Activated T-cell treated with anti-CD3 and anti-CD28 coated beads, Interleukin-2, amount 50 U/mL, for 1 hour (primary cell): ENCODE measurements at places on chromosomes 1 and 21.

DNA sequence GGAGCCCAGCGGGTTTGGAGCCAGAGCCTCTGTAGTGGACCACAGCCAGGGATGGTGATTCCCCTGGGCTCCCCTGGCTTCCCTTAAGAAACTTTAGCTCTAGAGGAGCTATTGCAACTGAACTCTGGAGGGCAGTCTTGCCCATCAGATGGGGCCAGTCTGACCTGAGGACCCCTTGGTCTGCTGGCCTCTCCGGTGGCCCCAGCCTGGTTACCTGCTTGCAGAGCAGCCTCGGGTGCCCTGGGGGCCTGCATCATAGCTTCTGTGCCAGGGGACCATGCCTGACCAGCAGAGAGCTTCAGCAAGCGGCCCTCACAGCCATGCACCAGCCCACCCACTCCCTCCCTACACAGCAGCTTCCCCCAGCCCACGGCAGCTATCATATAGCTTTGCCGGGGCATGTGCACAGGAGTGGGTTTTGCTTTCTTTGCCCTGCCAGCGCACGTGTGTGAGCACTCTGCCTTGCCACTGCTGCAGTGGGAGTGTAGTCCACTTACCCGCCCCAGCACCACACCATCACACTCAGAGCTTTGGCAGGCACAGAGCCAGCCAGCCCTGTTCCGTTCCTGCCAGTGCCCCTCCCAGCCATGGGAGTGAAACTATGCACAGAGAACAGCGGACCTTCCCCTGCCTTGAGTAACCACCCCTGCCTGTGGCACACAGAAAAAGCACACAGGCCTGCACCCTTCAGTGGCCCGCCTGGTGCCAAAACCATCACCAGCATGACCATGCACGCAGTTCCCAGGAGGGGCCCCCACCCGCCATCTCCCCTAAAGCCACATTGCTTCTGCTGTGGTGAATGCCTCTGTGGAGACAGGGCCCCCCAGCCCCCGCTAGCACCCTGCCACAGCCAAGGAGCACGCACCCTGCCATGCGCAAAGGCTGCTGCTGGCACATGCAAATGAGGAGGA is 442.9 kb upstream of the NEGR1 start:
- DNase-seq, result no peak

GRCh38 chr1:183144752-183145151 is 41.3 kb upstream of the LAMC2 start:
- DNase-seq, result no peak

GRCh38 chr1:80036690-80037432 is 1030.3 kb upstream of the ADGRL4 start:
- DNase-seq, result no peak

- no peak for DNase-seq
Observed at GRCh38 chr1:22528451-22528850, 34.8 kb upstream of the EPHA8 start.

- no peak for DNase-seq
Observed at GRCh38 chr1:198761859-198762616, 123.2 kb downstream of the PTPRC start.

- no peak for DNase-seq
Observed at GRCh38 chr1:93798291-93798690, 80.7 kb downstream of the DNTTIP2 start.

DNA sequence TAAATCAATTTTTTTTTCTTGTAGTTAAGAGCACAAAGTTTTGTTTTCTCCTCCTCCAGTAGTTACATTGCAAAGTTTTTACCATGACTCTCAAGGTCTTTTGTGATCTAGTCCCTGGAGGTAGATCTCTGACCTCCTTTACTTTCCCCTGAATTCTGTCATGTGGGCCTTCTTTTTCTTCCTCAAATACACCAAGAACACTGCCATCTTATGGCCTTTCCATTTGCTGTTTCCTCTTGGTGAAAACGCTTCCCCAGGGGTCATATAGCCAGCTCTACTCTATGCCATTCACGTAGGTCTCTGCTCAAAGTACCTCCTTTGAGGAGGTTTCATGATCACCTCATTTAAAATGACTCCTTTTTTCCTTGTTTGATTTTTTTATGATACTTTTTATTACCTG is 2.7 kb downstream of the DDX20 start:
- DNase-seq, result no peak

DNA sequence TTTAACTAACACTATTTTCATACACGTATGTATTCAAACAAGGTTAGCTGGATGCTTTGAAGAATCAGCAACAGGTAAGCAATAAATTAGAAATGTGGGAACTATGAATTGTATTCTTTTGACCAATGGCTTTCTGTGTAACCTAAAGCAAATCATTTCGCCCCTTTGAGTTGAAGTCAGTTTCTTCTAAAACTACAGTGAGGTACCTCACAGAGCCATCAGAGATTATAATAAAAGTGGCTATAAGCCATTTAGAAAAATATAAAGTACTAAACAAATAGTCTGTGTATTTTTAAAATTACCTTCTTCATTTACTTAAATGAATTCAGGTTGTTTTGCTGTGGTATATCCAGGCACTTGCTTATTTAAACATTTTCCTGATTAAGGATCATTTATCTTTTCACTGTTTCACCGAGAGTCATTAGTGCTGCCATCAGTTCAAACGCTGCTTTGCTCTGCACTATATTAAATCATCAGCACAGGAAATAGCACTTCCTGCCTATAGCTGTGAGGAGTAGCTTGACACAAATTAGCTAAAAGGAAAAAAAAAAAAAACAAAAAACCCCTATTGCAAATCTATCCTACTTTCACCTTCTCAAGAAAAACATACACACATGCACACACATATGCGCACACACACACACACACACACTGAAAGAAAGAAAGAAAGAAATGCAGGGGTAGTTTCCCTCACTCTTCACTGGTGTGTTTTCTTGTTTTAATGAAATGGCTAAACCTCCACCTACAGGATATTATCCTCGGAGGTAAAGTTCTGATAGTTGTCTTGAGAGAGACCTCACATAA is 39.8 kb upstream of the C1orf105 start:
- no peak for DNase-seq

DNA sequence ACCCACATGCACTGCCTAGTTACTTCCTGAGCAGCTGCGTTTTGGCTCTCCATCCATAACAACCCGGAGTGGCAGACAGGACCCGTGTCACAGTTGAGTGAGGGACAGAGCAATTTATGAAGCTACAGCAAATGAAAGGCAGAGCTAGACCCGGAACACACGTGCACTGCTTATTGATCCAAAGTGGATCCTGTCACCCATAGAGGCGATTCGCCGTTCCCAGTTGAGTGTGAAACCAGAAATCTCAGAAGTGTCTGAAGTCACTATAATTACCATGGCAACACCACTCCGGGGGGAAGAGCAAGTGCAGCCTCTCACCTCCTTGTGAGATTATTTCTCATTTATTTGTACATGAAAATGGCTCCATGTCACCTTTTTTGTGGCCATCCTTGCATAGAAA is 365.2 kb downstream of the DSCAM start:
- DNase-seq, result no peak

- DNase-seq, result no peak
Observed at GRCh38 chr1:24364975-24365678, 46.0 kb downstream of the GRHL3 start.

DNA sequence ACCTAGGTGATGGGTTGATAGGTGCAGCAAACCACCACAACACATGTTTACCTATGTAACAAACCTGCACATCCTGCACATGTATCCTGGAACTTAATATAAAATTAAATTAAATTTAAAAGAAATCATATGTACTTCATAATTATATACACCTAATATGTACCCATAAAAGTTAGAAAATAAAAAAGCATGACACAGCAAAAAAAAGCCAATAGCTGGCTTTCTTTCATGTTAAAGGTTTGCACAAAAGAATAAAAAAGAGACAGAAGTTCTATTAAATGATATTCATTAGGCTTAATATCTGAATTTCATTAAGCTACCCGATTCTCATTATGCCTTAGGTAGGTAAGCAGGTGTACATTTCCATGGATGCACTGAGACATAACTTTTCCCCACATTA is 5.2 kb upstream of the PRMT6 start:
- no peak for DNase-seq

DNA sequence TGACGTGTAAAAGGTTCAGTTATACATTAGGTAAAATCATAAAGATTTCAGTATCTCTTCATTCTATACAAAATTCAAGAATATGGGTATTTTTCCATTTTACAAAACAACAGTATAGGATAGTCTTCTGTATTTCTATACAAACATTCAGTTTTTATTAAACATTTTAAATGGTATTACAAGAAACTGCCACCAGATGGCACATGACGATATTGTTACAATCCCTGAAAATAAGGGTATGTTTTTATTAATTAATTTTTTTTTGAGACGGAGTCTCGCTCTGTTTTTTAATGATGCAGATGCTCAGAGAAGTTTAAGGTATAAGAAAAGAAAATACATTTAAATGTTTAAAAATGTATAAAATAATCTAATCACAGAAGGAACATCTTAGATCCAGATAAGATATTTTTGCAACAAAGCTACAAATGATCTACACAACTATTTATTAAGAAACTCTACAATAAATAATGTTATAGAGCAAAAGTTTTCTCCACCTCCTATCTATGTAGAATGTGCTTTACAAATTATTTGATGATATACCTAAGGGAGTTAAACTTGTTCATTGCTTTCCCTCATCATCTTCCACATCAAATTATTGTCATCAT is 23.5 kb upstream of the RSBN1 start:
- DNase-seq, result no peak

- no peak for DNase-seq
Observed at GRCh38 chr1:47219590-47220220, 12.3 kb downstream of the TAL1 start.

DNA sequence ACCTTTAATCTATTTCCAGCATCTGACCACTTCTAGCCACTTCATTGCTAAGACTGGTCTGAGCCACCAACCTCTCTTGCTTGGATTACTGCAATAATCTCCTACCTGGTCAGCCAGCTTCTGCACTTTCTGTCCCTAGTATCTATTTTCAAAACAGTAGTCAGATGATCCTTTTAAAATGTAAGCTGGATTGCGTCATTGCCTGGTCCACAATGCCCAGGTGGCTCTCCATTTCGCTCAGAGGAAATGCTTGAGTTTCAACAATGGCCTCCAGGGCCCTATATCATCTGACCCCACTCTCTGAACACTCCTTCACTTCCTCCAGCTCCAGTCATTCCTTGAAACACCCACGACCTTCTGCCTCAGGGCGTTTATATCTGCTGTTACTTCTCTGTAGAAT is 2.3 kb downstream of the FYB2 start:
- DNase-seq, result no peak

- no peak for DNase-seq
Observed at GRCh38 chr1:246779561-246780175, 55.5 kb downstream of the SCCPDH start.

GRCh38 chr21:41622831-41623548 is 115.0 kb upstream of the TMPRSS2 start:
- no peak for DNase-seq

- peak; percentile 19 for DNase-seq
Observed at GRCh38 chr1:173669491-173669941, at the start of gene ANKRD45. ANKRD45 (minus strand) TSS chr1:173669851; CDS start chr1:173659418, 10,433 bp downstream.

DNA sequence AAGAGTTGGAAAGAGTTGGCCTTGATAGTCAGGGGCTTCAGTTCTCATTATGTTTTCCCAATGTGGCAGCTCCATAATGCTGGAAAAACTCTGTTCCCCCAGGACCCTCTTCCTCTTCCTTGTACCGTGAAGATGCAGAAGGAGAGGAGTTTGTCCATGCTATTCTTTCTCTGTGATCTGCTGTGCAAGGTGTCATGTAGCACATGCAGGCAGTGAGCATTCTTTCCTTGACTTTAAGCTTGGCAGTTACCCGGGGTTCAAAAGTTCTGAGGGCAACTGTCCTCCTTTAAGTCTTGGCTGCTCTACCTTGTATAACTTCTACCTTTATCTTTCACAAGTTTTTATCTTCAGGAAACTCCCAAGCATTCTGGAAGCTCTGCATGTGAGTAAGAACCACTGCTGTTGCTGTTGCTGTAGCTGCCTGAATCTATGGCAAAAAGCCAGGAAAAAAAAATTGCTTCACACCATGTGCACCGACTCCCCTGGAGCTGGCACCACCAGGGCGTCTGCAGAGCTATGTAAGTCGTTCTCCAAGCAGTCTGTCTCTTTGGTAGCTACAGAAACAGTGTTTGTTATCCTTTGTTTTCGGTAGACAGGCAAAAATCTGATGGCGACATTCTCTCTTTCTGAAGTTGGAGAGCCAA is 42.7 kb upstream of the SLC16A1 start:
- no peak for DNase-seq

DNA sequence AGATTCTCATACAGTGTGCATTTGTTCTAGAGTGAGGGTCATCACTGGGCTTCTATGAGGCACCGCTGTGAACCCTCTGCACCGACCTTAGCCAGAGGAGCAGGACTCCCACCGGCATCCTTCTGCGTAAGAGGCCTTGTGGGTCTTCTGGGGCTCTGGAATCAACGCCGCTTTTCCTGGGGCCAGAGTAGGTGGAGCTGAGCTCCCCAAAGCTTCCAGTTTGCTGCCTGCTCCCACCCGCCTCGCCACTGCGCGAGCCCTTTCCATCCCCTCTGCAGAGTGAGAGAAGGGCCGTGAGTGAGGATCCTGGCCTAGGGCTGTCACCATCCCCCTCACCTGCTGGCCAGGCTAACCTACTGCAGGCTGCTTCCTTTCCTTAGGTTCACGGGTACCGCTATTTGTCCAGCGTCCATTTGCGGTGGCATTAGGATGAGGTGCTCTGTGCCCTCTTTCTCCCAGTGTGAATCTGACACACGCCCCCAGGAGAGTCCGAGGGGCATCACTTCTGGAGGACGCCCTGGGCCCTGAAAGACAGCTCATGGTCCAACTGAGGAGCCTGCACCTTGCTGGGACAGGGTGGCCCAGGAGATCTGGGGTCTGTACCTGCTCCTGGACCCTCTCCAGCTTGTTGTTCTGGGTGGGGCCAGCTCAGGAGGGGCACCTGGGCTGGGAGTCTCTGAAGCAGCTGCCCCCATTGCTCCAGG is 36.2 kb downstream of the UMODL1 start:
- DNase-seq, result no peak

- no peak for DNase-seq
Observed at GRCh38 chr1:185731446-185731845, 2.7 kb upstream of the HMCN1 start.

DNA sequence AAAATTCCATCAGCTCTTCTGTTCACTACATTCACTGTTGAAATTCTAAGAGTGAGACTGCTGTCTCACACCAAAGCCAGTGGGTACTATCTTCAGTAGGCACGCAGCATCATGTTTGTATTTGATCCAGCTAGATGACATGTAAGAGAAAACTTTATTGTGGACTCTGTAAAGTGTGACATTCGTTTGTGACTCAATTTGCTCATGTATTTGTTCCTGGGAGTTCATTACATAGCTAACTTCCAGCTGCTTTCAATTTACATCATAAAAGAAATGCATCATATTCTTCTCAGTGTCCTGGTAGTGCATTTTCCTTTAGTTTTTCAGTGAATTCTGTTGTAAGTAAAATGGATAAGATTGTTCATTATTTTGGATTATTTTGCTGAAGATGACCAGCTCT is 31.4 kb downstream of the CTH start:
- no peak for DNase-seq
